Heart left ventricle (tissue), 16 donors: ENCODE measurements at places on chromosomes 3 and 15. TPM values are rescaled to one million over a fixed set of nuclear protein-coding genes. Genes with fewer than 3 reads are reported as not detected.

The HHATL gene
- 434 TPM for total RNA-seq

DNA sequence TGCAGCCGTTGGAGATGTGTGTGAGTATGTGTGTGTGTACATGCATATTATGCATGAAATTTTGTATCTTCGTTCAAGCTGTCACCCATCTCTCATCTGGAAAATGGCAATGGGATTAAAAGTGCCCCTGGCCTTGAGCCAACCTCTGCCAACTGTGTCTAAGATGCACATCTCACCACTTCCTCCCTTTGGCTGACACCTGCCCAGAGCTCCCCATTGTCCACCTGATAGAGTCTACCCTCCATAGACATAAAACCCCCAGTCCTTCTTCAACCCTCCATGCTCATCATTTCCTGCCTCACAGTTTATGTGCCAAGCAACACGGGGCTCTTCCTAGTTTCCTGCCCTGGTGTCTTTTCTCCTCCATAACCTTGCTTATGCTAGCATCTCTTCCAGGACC, 187.5 kb upstream of the HES1 start:
- no peaks in the 10 kb centered on the region for H3K27me3 ChIP-seq
- no peaks in the 10 kb centered on the region for H3K4me1 ChIP-seq
- DNase-seq = no peak
- H3K27ac ChIP-seq = no peak overlapping the region
- H3K36me3 ChIP-seq = no peaks in the 10 kb centered on the region

The ACTR8 gene
- total RNA-seq = 26.4 TPM

DNA sequence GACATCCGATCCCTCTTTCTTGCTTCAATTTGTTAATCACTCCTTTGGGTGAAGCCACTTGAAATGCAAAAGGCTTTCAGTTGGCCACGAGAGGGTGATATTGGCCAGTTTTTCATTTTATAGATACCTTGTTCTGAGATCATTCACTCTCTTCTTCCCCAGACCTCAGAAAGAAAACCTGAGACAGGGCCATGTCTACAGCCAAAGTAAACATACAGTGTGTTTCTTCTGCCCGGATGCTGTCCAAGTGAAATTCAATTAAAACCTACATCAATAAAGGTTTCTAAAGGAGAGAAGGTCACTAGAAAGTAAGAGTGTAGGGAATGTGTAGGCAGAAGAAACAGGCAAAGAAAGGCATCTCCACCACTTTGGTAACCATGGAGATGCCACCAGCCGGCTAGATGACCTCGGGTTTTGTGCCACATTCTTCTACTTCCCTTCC, 39.5 kb upstream of the FMN1 start:
- no peaks in the 10 kb centered on the region for H3K27me3 ChIP-seq
- no peak for DNase-seq
- no peaks in the 10 kb centered on the region for H3K4me1 ChIP-seq
- no peak overlapping the region for H3K27ac ChIP-seq
- H3K36me3 ChIP-seq = no peaks in the 10 kb centered on the region

- no peaks in the 10 kb centered on the region for H3K27me3 ChIP-seq
- H3K36me3 ChIP-seq = no peaks in the 10 kb centered on the region
- H3K27ac ChIP-seq = no peak overlapping the region
- H3K4me1 ChIP-seq = no peaks in the 10 kb centered on the region
These were observed 22.7 kb upstream of the LCTL start for GRCh38 chr15:66588537-66588936.
